ENCODE measurements at places on chromosomes 4 and X.

GRCh38 chr4:2247128-2248043, 5.5 kb upstream of the HAUS3 start:
- no peak for DNase-seq

DNA sequence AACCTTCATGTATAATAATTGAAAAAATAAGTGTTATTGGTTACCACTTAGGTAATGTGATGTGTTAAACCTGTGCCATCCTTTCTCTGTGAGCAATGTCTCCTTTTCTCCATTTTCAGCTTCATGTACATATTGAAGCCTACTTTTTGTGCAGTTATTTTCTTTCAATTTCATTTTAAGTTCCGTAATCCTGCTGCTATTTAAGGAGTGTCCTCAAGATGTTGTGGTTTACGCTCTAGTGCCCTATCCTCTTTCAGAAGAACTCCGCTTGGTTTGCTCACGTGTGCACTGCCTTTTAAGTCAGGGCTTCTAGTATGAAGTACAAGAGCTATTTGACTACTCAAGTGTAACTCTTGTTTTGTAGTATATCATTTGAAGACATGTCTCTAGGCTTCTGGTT, 2253.2 kb upstream of the TENM3 start:
- no peak for DNase-seq

DNA sequence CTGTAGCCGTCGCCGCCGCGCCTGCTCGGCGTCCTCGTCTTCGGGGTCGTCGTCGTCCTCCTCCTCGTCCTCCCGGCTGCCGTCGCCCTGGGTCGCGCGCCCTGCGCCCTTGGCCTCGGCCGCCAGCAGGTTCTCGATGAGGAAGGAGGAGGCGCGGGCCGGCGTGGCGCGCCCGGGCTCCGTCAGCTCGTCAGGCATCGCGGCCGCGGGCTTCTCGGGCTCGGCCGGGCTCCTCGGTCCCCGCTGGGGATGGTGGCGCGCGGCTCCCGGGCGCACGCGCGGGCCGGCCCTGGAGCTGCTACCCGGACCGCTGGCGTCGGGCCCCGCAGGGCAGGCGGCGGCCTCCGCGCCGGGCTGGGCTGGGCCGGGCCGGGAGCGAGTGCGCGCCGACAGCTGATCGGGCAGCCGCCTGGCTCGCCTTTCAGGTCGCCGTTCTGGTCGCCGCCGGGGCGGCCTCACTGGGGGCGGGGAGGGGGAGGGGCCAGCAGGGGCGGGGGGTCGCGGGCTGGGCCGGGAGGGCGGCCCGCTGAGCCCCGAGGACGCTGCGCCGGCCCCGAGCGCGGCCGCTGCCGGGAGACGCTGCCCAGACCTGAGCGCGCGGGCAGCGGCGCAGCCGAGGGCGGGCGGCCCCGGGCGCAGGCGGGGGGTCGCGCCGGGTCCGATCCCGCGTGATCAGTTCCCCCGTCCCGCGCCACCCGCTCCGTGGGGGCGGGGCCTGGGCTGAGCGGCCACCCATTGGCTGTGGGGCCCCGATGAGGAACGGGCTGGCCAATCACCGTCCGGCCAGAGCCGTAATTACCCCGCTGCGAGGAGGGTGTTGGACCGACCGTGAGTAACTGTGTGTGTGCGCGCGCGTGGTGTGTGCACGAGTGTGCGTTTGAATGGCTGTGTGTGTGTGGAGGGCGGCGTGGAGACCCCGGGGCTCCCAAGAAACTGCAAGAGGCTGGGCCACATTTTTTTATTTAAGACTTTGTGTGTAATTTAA, at the start of gene HMX1:
TSS of gene HMX1 (minus strand) at position 423 of the 985 bp plus-strand sequence. CDS start at position 198, 225 bp downstream.
- no peak for DNase-seq

DNA sequence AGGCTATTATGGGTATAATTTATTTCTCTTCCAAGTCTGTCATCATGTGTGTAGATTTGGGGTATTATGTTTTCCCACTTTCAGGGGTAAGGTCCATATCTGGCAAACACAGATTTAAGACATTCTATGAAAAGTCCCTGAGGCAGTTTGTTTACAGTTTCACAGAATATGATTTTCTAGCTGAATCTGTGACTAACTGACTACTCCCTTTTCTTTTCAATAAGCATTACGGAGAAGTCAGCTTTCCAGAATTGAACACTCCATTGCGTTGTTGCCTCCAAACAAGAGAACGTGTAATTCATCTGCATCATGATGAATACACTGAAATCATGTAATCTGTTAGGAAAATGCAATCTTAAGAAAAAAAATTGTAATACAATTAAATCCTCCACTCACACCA, 226.7 kb upstream of the SFRP2 start:
- DNase-seq: no peak

GRCh38 chr4:140472156-140472555, 25.9 kb downstream of the MGAT4D start:
- DNase-seq: no peak

DNA sequence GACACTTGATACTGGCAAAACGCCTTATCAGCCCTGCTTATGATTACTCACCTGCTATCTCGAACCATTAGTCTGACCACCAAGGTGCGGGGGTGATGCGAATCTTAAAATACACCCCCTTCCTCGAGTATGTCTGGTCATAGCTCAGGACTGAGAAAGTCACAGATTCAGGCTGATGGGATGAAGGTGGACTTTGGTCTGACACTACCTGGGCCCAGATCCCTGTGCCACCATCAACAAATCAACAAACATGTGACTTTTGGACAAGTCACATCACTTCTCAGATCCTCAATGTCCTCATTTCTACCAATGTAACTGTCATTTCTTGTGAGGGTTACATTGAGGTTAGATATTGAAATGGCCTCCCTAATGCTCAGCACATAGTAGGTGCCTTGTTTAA, 9.8 kb upstream of the MSN start:
- DNase-seq: no peak

- no peak for DNase-seq
Measured at GRCh38 chrX:11666952-11667685, 1.4 kb upstream of the ARHGAP6 start.

GRCh38 chr4:83371936-83372335, 37.3 kb upstream of the HPSE start:
- DNase-seq: no peak

GRCh38 chrX:16946971-16947562, 609 bp downstream of the REPS2 start:
- no peak for DNase-seq

GRCh38 chr4:5756271-5756670, 45.3 kb downstream of the EVC start:
- no peak for DNase-seq

- no peak for DNase-seq
Measured at GRCh38 chrX:104565791-104566680, at the start of gene IL1RAPL2. Gene IL1RAPL2, plus strand, starts transcription at chrX:104566199.

DNA sequence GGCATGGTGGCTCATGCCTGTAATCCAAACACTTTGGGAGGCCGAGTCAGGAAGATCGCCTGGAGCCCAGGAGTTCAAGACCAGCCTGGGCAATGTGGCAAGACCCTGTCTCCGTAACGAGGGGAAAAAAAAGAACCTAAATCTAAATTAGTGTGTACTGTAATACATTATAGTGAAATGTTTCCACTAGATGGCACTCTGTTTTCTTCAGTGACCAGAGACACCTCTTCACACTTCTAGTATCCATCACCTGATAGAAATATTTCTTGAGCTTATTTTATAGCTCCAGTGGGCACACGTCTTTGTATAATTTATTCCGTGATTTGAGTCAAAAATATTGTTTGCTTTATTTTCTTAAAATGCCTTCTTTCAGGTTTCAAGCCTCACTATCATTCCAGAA, 600.9 kb upstream of the DIPK2B start:
- DNase-seq: no peak

DNA sequence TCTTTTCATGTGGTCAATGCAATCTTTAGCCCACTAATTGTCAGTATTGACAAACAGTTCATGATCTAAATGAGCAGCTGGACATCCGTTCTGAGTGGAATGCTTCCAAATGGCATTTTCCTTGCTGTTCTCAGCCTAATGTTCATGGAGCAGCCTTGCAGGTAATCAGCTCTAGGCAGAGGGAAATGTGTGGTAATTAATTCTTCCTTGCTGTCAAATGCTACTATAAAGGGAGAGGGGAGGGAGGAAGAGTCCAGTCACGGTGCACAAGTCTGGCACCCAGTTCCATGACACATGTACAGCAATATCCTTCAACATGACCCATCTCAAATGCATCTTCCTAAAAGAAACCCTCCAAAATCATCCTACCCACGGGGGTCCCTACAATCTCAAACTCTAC, 88.5 kb downstream of the LDB2 start:
- no peak for DNase-seq

DNA sequence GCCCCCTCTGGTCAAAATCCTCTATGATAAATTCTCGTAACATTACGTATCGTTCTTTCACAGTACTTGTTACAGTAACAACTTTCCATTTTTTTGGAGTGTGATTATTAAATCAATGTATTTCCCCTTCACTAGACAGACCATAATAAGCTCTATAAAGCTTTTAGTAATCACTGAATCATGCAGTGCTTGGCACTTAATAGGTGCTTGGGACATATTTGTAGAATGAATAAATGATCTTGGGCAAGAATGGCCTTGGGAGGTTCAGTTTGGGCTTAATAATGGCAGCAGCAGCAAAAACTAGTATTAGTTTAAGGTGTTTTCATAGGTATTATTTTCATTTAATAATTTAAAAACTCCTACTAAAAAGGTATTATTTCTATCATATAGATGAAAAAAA, 33.4 kb upstream of the SFRP2 start:
- no peak for DNase-seq

- no peak for DNase-seq
Measured at GRCh38 chrX:72128881-72129280, 2.8 kb downstream of the RTL5 start.

Measured in pulmonary artery endothelial cell (primary cell).